Fibroblast of skin of left quadriceps (primary cell): ENCODE measurements at places on chromosomes 3 and 15.
A peak's percentile ranks its signal among the peaks of the same experiment; 100 is the strongest.

GRCh38 chr3:50208677-50209344 is 3.7 kb downstream of the SLC38A3 start:
- DNase-seq = no peak

DNA sequence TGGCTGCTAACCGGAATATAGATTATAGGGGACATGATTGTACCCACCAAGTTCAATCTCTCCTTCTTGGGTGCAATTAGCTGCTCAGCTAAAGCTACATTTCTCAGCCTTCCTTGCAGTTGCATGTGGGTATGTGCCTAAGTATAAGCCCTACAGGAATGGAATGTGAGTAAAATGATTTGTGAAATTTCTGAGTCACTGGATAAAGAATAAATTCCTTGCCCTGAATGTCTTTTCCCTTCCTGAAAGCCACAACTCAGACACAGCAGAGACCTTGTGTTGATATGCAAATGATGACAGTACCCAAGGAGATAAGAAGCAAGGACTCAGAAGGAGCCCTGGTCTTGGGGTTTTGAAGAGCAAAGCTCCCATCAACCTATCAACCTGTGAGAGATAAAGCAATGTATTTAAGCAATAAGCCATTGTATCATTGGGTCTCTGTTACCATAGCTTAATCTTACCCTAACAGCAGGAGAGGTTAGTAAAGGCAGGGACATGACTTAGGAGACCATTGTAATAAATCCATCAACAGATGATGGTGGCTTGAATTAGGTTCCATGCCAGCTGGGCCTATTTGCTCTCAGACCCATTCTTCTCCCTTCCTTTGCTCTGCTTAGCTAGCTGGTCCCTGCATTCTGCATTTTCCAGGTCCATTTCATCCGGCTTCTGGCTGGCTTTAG is 25.6 kb upstream of the ZNF280D start:
- DNase-seq = peak; percentile 65

DNA sequence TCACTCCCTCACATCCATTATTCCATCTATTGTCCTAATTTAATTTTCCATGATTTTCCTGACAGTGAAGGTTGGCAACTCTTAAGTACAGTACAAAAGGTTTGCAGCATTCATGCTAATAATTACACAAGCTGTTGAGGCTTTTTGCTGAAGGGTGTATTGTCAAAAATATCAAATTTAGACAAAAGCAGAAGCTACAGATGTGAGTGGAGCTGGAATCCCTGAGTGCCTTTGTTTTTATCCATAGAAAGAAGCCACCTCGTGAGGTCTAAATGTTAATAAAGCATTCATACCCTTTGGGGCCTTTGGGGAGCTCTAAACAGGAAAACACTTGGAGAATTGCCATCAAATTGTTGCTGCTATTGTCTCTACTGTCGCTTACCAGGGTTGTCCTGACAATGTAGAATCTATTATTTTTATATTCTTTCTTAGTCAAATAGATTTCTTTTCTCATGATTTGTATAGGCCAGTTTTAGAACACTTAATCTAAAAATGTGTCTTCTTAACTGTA is 185.8 kb upstream of the ROBO1 start:
- no peak for DNase-seq

GRCh38 chr3:24530471-24530870 is 35.8 kb upstream of the THRB start:
- DNase-seq = no peak

- DNase-seq = no peak
Observed at GRCh38 chr3:141112686-141113297, 61.6 kb downstream of the SPSB4 start.

DNA sequence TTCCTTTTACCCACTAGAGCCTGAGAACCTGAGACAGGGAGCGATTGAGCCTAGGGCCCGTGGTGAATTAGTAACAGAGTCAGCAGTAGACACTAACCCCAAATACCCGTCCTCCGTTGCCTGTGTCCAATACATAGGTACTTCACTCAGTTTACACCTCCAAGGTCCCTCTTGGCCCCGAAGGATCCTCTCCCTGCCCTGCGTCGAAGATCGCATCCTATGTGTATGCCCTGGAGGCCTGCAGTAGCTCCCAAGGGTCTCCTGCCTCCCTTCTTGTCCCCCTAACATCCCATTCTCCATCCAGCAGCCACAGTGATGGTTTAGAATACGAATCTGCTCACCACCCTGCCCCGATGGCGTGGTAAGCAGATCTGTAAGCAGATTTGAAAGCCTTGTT is 67.0 kb downstream of the ISG20 start:
- no peak for DNase-seq

DNA sequence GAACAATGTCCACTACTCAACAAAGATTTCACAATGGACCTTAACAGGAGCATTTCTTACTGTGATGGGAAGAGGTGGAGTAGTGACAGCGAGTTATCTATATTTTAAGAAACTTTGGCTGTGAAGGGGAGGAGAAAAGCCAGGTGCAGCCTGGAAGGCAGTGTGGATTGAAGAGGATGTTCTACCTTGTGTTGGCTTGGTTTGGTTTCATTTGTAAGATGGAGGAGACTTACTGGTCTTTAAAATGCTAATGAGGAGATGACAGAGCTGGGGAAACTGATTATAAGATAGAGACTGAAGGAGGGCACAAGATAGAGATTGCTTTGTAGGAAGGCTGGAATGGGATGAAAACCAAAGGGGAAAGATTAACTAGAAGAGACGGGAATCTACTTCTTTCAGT is 59.4 kb downstream of the PLOD2 start:
- DNase-seq = no peak

GRCh38 chr3:167736264-167736787 is 805 bp downstream of the SERPINI1 start:
- DNase-seq = no peak

- DNase-seq = no peak
Observed at GRCh38 chr3:173890091-173890490, 492.5 kb downstream of the NLGN1 start.

GRCh38 chr3:177838766-177839350 is 641.6 kb upstream of the TBL1XR1 start:
- DNase-seq = no peak

- DNase-seq = no peak
Observed at GRCh38 chr15:32974691-32975090, 219.8 kb downstream of the FMN1 start.

- no peak for DNase-seq
Observed at GRCh38 chr3:4845882-4846281, 133.4 kb upstream of the BHLHE40 start.

GRCh38 chr3:111566844-111567243 is 24.8 kb downstream of the CD96 start:
- DNase-seq = no peak

GRCh38 chr3:106969596-106969995 is 407.6 kb upstream of the CCDC54 start:
- no peak for DNase-seq

DNA sequence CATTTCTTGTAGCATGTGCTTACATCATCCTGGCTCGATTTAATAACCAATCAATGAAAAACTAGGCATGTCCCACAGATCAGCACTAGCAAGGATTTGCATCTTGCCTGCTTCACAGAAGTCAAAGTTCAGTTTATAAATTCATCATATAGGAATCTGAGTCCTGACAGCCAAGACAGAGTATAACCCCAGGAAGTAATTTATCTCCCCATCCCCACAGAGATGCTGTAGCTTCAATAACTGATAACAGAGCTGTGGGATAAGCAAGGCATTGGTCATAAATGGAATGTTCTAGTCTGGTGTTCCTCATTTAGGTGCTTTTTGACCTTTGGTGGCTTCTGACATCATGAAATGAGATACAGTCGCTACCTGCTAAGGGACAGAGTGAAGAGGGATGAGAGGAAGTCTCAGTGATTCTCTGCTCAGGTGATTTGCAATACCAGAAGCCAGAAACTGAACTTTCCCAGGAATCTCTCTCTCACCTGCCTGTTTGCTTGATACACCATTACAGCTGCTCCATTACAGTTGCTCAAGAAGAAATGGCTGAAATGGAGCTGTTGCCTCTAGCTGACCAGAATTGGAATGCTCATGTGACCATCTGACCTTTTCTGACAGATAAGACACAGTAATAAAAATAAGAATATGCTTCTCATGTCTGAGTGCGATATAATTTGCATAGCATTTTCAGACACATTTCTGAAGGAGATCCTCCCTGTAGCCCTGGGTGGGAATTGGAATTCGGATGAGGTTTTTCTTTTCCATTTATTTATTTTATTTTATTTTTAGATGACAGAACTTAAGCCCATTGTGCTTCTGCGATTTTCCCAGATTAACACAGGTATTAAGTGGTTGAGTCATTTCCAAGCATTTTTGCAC is 217.1 kb upstream of the KCNMB2 start:
- DNase-seq = no peak

- DNase-seq = no peak
Observed at GRCh38 chr15:88894348-88894818, 961 bp downstream of the HAPLN3 start.

DNA sequence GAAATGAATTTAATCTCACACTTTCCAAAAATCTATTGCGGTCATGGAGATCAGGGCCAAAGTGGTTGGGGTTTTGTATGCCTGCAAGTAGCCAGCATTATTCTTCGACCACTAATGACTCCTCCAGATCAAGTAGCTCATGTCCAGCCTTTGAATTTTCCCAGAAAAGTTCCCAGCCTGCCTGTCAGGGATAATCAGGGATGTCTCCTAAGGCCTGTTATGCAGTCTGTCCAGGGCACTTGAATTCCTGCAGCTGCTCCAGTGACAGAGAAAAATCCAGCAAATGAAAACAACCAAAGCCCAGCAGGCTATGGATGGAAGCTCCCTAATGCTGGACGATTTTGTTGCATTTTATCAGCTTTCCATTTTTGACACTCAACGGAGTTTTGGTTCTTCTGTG is 215.4 kb downstream of the ADAMTSL3 start:
- no peak for DNase-seq

DNA sequence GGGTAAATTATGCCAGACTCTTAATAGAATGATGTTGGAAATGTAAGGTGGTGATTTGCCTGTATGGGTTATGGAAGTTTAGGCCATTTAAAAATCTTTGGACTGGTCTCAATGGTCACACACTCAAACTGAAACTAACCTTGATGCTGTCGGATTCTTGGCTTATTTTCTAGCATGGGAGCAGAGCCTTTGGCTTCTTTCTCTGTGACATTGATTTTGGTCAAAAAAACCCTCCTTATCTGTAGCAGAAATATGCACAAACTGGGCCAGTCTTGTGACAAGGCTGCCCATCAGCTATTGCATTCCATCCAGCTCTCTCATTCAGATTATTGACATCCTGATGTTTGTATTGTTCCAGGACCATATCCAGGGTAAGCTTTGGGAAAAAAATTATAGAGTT is 35.9 kb downstream of the ARPP21 start:
- no peak for DNase-seq

DNA sequence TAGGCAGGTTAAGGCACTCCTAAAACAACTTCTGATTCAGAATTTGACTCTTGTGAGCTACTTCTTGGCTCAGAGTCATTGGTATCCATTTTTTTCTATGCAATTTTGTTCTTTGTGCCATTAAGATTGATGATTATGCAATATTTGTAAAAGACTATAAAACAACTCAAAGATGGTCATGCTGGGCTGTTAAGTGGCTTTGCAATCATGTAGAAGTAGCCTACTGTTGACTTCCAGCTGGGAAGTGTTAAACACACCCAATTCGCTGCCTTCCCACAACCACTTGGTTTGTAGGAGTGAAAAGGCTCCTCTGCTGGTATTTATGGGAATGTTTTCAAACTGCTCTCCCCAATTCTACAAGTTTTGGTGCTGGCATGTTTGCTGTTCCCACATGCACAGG is 74.7 kb upstream of the COL6A6 start:
- DNase-seq = no peak

DNA sequence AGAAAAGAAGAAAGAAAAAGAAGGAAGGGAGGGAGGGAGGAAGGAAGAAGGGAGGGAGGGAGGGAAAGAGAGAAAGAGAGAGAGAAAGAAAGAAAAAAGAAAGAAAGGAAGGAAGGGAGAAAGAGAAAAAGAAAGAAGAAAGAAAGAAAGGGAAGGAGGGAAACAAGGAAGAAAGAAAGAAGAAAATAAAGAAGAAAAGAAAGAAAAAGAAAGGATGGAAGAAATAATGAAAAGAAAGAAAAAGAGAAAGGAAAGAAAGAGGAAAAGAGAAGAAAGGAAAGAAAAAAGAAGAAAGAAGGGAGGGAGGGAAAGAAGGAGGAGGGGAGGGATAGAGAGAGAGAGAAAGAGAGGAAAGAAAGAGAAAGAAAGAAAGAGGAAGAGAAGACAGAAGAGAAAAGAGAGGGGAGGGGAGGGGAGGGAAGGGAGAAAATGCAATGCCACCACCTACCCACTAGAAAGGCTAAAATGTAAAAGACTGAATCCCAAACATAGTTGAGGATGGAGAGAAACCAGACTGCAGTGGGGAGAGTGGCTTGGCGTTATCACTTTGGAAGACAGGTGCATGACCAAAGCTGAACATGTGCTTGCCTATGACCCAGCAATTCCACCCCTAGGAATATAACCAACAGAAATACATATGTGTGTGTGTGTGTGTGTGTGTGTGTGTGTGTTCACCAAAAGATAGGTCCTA is 66.9 kb upstream of the KLF13 start:
- DNase-seq = no peak

- no peak for DNase-seq
Observed at GRCh38 chr3:136919799-136920580, 37.8 kb upstream of the IL20RB start.

GRCh38 chr3:79097964-79098660 is 669.7 kb downstream of the ROBO1 start:
- DNase-seq = peak; percentile 52

DNA sequence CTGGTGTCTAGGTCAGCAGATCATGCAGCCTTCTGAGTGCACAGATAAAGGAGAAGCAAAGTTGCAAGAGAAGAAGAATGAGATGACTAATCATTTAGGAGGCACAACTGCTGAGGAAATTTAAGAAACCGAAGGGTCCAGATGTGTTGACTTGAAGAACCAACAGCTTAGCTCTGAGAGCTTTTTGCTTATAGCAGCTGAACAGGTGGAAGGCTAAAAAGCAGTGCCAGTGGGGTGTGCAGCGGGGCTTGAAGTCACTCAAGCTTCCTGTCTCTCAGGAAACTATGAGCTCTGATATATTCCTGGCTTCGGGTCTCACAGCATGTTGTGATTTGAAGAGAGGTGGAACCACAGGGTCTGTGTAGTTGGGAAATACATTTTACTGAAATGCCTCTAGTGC is 305.7 kb downstream of the RYR3 start:
- DNase-seq = no peak
